NCI-H1436 (cell line): ENCODE measurements at places on chromosomes 4 and X.
A peak's percentile ranks its signal among the peaks of the same experiment; 100 is the strongest.

- DNase-seq = no peak
Observed at GRCh38 chr4:22021106-22021505, 72.5 kb upstream of the KCNIP4 start.

DNA sequence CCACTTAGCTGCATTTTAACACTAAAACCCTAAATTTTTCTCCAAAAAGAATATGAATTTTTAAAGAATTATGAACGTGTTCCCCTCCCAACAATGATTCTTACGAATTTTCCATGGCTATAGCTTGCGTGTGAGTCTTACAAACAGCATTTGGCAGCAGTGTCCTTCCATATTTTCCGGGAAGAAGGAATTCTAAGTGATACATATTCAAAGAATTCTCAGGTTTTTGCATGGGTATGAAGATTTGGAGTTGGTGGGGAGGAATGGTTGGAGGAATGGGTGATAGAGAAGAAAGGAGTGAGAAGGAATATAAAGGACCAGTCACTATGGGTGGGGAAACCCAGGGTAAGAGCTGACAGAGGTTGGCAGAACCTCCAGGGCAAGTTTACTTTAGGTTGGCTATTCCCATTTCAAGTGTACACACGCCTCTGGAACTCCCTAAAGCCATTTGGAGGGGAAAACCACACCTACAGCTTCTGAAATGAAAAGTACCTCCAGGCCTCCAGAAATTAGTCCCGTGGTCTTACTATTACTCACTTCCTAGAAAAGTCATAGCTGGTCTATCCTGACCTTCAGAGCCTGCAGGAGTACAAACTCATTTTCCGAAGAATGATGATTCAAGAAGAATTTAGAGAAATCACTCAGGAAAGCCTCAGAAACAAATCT, 420.8 kb upstream of the DIPK2B start:
- no peak for DNase-seq

DNA sequence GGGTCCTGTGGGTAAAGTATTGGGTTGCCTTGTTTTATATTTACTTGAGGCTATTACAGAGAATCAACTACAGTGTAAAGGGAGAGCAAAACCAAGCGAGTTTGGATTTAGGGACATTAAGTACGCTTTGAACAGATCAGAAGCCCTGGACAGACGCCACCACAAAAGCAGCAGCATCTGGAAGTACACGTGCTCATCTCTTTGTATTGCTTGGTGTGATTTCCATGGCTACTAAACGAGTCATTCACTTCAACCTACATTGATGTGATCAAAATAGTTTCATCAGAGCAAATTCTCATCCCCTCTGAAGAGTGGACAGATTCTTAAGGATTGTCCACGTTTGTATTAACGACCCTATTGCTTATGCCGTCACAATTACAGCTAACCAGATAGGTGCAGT, 85.1 kb downstream of the SORBS2 start:
- DNase-seq = no peak

- DNase-seq = no peak
Observed at GRCh38 chr4:86055898-86056297, 304.0 kb downstream of the MAPK10 start.

- DNase-seq = no peak
Observed at GRCh38 chr4:3176367-3177229, 72.4 kb upstream of the MSANTD1 start.

- DNase-seq = peak; percentile 30
Observed at GRCh38 chrX:110026099-110026844, 23.4 kb downstream of the TMEM164 start.

DNA sequence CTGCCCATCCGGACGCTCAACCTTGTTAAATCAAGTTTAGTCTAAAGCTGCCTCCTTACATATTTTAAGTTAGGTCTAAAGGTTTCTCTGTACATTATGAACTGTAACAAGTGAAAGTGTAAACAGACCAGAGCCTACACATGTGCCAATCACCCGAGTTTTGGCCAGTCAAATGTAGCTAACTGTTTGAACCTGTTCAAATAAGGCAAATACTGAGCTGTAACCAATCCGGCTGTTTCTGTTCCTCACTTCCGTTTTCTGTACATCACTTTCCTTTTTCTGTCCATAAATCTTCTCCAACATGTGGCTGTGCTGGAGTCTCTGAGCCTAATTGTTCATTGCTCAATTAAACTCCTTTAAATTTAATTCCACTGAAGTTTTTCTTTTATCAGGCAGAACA, 113.3 kb upstream of the SHISA3 start:
- DNase-seq = no peak

DNA sequence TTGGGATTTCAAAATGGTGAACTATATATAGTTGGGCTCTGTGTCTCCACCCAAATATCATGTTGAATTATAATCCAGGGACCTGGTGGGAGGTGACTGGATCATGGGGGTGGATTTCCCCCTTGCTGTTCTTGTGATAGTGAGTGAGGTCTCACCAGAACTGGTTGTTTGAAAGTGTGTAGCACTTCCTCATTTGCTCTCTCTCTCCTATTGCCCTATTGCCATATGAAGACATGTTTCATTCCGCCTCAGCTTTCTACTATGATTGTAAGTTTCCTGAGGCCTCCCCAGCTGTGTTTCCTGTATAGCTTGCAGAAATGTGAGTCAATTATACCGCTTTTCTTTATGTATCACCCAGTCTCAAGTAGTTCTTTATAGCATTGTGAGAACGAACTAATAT, 545.6 kb downstream of the TRAM1L1 start:
- DNase-seq = no peak

- no peak for DNase-seq
Observed at GRCh38 chr4:73821325-73821724, 15.2 kb upstream of the CXCL6 start.

DNA sequence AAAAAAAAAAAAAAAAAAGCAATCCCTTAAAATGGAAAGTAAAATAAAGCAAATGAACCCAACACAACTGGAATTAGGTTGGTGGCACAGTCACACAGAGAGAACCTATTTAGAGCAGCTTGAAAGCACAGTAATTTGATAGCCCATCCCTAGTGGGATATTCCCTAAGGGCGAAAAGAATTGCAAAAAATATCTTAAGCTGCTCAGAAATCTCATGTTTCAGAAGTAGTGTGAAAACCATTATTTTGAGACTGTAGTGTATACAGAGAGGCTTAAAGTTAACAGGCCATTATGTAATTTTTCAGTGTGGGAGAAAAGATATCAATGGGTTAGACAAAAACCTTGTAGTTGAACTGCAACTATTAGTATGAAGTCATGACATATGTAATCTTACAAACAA, 40.0 kb upstream of the DHX15 start:
- DNase-seq = no peak

DNA sequence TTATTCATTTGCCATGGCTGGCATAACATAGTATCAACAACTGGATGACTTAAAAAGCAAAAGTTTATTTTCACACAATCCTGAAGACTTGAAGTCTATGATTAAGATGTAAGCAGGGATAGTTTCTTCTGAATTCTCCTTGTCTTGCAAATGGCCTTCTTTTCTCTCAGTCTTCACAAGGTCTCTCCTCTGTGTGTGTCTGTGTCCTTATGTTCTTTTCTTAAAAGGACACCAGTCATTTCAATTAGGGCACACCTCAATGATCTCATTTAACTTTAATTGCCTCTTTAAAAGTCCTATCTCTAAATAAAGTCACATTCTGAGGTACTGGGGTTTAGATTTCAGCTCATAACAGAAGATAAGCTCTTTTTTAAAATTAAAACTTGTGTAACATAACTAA, 399.7 kb downstream of the PABPC4L start:
- no peak for DNase-seq

GRCh38 chr4:24808955-24809354, 13.6 kb downstream of the SOD3 start:
- DNase-seq = no peak

GRCh38 chr4:135354876-135355275, 1153.3 kb upstream of the PABPC4L start:
- DNase-seq = no peak

- DNase-seq = no peak
Observed at GRCh38 chrX:40107291-40108161, 9.8 kb upstream of the BCOR start.

DNA sequence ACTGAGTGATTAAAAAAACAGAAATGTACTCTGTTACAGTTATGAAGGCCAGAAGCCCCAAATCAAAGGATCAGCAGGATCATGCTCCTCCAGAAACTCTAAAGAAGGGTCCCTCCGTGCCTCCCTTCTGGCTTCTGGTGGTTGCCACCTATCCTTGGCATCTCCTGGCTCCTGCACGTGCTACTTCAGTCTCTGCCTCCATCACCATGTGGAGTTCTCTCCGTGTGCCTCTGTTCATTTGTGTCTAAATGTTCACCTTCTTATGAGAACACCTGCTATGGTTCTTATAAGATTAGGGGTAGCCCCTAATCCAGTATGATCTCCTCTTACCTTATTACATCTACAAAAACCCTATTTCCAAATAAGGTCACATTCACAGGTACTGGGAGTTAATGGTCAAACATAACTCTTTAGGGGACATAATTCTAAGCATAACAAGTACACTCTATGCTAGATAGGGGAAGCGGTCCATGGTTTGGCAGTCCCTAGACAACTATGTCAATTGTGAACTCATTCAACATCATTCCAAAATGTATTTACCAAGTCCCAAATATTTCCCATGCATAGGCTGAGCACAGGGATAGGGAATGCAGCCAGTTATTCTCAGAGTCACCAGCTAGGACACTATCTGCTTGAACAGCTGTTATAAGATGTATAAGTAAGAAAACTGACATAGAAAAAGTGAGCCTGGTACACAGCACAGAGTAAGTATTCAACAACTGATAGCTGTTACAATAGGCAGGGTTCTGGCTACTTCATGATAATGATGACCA, 295.5 kb upstream of the BOD1L1 start:
- no peak for DNase-seq

GRCh38 chrX:65635822-65636221, 31.6 kb upstream of the MSN start:
- no peak for DNase-seq

DNA sequence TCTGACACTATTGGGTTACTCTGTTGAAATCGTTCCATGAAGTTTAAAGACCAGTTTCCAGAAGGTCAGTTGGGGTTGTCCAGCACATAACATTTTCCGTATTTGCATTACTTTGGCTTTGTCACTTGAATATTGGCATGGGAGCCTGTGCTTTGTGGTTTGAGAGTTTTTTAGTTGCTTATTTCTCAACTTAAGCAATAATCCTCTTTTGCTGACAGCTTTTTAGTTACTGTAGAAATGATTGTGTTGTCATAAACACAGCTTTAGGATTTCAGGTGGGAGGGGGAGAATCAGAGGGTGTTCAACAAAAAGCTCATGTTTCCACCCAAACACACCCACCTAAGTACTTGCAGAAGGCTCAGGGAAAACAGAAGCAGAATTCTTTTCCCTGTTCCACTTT, 210.7 kb upstream of the TLL1 start:
- no peak for DNase-seq

DNA sequence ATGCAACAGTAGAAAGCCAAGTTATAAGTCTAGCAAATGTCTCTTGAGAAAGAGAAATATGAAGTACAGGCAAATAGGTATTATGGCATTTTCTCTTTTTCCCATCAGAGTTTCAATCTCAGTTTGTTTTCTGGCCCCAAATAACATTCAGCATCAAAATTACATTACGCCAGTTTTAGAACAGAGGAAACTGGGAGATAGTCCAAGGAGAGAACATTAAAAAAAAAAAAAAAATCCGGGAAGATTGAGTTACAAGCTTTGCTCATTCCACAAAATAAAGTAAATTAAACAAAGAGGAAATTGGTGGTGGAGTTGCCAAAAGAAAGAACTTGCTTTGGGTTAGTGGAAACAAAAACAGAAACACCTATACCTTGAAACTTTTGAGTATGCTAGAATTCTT, 50.4 kb upstream of the IL13RA2 start:
- no peak for DNase-seq

DNA sequence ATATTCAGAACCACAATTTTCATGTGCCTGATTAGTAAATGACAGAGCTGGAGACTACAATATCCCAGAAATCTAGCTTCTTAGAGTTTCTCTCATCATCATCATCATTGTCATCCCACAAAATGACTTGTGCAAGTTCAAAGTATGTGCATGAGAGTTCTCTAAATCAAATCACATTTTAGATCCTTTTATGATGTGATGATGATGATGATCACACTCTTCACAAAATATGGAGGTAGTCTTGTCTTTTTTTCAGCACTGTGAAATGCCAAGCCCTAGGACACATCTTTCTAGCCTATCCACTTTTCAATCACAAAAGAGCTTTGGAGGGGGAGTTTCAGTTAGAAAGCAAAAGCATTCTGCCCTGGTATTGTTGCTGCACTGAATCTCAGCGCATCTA, 7.4 kb downstream of the MBNL3 start:
- no peak for DNase-seq

- no peak for DNase-seq
Observed at GRCh38 chr4:150072906-150073714, 5.1 kb upstream of the DCLK2 start.

DNA sequence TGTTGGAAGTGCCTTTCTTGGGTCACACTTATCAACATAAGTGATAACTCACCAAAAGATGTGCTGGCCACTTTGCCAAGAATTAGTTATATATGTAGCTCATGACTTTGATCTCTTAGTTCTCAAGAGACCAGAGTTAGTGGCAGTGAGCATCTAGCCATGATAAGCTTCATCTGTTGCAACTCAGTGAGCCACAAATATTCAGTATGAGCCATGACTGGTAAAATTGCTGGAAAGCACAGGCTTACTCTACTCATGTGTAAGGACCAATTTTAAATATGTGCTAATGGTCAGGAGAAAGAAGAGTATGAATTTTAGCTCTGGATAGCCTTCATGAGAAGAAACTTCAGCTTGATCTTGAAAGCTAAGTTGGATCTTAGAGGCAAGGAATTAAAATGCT, 59.4 kb upstream of the TLL1 start:
- no peak for DNase-seq

DNA sequence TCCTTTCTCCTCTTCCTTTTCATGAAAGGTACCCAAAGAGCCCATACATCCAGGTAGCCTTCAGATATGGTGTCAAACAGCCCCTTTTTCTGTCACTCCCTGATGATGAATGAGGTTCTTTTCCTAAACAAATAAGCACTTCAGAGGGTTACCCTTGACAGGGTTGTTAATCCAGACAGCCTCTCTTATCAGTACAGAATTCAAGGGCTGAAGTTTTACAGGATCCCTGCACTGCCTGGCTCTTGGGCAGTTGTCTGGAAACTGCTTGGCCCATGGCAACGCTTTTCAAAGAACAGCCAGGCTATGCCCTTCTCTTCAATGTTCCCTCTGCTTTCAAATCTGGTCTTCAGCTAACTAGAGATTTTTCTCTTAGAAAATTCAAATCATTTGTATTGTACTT, 352.6 kb upstream of the FAM241A start:
- DNase-seq = no peak

DNA sequence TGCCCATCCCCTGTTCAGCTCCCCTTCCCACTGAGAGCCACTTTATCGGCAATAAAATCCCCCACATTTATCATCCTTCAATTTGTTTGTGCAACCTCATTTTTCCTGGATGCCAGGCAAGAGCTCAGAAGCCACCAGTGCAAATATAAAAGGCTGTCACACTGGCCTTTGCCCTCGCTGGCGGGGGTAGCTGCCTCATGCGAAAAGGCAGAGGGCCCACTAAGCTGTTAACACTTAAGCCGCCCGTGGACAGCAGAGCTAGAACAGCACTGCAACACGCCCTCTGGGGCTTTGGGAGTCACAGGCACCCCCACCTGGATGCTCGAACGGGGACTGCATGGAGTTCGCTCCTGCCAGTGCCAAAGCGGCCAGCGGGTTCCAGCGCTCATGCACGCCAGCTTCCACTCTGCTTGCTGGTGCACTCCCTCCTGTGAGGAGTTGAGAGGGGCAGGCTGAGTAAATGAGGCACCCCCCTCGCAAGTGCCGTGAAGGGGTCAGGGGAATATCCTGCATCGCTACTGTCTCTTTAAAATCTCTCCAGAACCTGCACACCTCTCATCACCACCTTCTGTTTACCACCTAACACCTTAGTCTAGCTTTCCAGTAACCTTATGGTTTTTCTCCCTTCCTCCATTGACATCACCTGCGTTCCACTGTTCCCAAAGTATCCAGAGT, 99.5 kb downstream of the SORBS2 start:
- DNase-seq = no peak
